ENCODE measurements at places on chromosomes 3 and 15. TPM values are rescaled to one million over a fixed set of nuclear protein-coding genes. Genes with fewer than 3 reads are reported as not detected.

- no peak for DNase-seq
Measured at GRCh38 chr3:25910997-25911396, 121.1 kb downstream of the OXSM start.

Gene ATP10A
- polyA plus RNA-seq, result not detected

DNA sequence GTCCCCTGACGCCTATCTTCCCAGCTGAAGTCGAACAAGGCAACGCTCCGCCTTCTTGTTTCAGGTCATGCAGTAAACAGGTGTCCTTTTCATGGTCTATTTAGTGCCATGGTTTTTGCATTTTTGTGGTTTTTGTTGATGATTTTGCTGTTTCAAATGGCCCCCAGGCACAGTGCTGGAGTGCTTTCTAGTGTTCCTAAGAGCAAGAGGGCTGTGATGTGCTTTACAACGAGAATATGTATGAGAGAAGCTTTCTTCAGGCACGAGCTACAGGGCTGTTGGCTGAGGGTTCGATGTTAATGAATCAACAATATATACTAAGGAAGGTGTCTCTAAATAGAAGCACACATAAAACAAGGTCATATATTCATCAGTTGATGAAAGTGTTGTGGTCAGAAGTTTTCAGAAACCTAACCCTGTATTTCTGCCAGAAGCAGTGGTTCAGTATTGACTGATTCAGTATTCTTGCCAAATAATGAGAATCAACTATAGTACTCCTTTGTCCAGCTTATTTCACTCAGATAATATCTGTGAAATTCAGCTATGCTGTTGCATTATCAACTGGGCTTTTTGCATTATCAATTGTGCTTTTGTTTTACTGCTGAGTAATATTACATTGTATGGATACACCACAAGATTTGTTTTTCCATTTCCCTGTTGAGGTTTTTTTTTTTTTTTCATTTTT is 18.5 kb downstream of the LIMD1 start:
- DNase-seq, result peak; percentile 69

DNA sequence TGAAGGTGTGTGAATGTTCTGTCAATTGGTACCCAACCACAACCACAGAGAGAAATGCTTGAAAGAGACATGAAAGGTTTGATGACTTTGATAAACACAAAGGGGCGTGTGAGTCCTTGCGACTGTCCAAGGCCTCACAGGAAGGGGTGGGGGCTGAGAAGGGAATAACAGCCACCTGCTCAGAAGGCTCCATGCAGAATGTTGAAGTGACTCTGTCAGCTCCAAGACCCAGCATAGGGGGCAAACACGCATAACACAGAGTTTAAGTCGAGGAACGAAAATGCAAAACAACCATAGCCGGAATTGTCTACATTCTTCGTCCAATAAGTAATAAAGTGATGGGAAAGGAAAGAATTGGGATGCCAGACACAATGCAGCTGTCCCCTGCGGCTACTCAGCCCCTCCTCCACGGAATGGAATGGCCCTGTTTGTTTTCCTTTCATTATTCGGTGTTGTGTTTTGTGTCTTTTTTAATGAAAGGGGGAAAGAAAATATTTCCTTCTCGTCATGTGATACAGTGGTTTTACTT is 19.9 kb downstream of the TMEM212 start:
- DNase-seq, result no peak

GRCh38 chr15:68353421-68354135 is 76.0 kb downstream of the FEM1B start:
- no peak for DNase-seq

GRCh38 chr15:41772720-41773331 is 1.5 kb upstream of the MAPKBP1 start:
- DNase-seq, result no peak

Gene CLSTN2
- polyA plus RNA-seq, result 0.06 TPM

Gene SLC2A2
- not detected for polyA plus RNA-seq

- no peak for DNase-seq
Measured at GRCh38 chr15:78411061-78411460, 27.0 kb upstream of the IREB2 start.

GRCh38 chr3:64344721-64345207 is 119.5 kb upstream of the PRICKLE2 start:
- DNase-seq, result peak; percentile 75

DNA sequence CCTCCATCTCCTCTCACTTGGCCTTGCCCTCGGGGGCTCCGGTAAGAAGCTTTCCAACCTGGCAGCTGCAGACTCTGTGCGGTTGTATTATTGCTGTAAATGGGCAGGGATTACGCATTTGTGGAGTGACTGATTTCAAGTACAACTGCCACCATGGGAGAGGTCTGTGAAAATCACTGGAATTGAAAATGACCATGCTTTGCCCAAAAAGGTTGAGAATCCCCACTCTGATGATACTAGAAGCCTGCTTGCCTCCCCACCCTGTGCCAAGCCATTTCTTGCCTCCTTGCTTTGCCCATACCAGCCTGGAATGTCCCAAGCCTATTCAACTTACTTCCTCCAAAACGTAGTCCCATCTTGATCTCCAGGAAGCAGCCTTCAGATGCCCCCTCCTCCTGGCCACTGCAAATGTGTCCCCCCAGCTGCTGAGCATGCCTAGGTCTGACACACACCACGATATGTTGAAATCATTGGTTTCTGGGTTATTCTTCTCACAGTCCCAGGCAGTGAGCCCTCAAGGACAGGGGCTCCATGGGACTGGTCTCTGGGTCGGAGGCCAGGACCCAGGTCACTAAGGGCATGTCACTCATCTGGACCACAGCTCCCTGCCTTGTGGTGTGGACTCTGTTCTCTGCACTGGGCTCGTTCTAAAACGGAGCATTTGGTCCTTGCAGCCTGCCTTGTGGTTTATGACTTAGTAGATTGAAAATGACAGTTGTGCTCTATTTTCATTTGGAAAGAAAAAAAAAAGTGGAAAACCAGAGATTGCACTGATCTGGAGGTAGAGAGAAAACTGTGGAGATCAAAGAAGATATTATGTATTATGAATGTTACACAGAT is 42.9 kb downstream of the SMAD3 start:
- no peak for DNase-seq

- DNase-seq, result no peak
Measured at GRCh38 chr15:71129669-71130068, 14.4 kb downstream of the THSD4 start.

DNA sequence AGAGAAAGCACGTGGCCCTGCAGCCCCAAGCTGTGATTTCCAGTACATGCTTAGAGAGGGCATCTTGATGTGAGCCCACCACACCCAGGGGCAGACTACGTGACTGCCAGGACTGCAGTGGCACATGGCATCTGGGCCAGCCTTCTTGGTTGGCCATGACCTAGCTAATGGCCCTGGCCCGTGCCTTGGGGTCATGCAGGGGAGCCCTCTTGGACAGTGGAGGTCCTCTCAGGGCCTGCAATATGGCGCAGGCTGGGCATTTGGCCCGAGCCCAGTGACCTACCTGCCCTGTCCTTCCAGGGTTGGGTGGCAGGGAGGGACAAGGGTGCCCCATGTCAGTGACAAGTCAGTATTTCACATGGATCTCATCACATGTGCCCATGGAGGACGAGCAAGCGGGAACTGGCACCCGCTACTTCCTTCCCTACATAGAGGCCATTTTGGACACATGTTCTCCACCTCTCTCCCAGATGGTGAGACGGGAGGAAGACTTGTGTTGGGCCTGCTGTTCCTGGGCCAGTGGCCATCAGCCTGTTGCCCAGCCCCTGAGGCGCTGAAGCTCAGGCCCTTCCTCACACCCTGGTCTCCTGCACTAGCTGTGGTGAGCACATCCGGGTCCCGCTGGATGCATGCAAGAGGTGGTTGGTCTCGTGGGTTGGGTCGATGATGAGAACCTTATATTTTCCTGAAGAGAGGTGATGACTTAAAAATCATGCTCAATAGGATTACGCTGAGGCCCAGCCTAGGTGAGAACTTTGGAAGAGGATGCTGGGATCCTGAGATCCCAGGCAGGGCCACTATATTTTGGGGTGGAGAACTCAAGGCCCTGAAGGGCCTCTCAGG is 195.6 kb downstream of the UBE3A start:
- no peak for DNase-seq

DNA sequence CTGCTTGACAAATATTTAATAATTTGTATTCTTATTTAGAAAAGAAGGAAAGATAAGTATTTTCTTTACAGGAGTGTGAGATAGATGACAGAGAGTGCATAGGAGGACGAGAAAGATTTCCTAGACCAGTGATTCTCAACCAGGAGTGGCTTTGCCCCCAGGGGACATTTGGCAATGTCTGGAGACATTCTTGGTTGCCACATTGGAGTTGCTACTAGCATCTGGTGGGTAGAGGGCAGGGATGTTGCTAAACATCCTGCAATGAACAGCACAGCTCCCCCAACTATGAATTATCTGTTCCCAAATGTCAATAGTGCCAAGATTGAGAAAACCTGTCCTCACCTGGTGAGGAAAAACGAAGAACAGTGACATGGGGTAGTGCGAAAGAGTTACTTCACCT is 30.8 kb upstream of the MINAR1 start:
- DNase-seq, result no peak

Gene RBPMS2
- not detected for polyA plus RNA-seq

Gene COL6A5
- not detected for polyA plus RNA-seq

Gene STXBP5L
- polyA plus RNA-seq, result not detected

GRCh38 chr3:11185564-11186317 is 31.4 kb downstream of the HRH1 start:
- DNase-seq, result peak; percentile 96

DNA sequence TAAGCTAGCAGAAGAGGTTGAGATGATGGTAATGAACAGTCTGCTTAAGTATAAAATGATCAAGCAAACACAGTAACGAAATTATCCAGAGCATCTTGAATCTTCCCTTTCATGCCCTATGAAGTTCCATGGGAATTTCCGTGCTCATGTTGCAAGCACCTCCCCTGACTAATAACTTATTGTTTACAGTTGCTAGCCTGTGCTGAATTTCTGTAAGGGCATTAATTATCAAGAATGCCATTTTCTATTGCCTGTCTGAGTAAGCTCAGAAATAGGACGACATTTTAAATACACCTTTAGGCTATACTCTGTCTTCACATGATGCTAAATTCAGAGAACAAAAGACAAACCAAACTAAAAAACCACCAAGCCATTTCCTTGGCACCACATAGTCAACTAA is 257.5 kb upstream of the LRTM1 start:
- no peak for DNase-seq

DNA sequence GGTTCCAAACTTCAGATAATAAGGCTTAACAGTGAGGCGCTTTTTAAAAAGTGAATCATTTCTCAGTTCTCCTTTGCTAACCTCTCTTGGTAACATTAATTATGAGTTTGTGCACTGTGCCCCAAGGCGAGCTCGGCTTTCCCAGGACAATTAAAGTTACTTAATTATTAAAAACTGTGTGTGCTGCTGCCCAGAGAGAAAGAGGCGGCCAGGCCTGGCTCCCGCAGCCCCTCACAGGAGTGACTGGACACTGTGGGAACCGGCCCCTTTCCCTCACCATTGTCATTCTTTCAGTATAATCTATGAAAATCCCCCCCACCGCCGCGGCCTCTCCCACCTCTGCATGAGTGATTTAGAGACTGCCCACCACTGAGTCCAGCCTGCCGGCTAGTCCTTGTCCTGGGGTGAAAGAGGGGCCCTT is 43.1 kb upstream of the HES1 start:
- DNase-seq, result no peak

Gene TATDN2
- polyA plus RNA-seq, result 19.1 TPM

DNA sequence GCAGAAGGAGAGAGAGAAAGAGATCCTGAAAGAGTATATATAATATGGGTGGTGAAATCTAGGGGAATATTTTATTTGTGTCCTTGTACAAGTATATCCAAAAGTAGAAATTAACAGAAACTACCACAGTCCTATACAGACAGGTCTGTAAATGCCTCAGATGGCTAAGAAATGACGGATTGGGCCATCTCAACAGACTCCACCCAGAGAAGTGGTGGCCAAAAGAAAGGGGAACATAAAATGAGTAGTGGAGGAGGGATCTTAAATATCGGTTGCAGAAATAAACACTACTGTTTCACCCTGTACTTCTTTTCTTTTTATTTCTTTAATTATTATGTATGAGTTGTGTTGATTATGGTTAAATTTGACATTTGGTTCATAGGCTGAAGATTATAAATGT is 47.7 kb downstream of the CCR3 start:
- no peak for DNase-seq

DNA sequence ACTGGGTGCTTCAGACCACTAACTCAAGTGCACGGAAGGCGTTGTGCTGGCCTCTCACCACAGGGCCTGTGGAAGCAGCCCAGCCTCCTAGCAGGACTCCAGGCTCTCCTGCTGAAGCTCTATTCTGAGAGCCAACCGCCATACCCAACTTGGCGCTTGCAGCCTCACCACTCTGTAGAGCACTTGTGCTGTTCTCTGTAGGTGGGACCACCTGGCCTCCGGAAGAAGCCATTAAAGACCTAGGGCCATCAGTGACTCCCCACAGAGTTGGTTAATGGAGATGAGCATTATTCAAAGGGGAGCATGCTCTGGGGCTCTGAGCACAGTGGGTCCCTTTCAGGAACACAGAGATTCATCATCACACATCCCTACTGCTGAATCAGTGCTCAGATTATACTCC is 50.9 kb downstream of the C3orf85 start:
- no peak for DNase-seq

- DNase-seq, result no peak
Measured at GRCh38 chr15:51092480-51093040, 2.1 kb downstream of the TNFAIP8L3 start.

- DNase-seq, result no peak
Measured at GRCh38 chr3:9810846-9811245, 784 bp downstream of the TTLL3 start.

GRCh38 chr15:75143738-75144334 is 57.8 kb upstream of the C15orf39 start:
- no peak for DNase-seq

GRCh38 chr15:40058476-40059140 is 19.6 kb upstream of the SRP14 start:
- DNase-seq, result no peak

- DNase-seq, result peak; percentile 18
Measured at GRCh38 chr3:22922317-22922716, 280.8 kb upstream of the UBE2E2 start.

Gene GUCA1C
- 0.43 TPM for polyA plus RNA-seq

DNA sequence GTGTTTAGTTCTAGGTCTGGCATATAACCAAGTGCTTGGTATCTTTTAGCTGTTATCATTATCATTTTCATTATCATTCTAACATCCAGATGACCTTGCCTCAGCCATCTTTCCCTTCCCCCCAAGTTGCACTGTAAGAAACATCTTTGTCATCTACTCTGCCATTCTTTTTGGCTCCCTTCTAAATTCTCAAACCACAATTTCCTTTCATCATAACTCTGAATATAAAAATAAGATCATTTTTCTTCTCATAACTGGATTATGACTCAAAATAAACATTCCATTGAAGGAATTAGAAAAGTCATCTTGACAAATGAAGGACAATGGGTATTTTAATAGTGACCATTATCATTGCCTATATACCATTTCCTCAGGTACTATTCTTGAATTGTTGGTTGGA is 786.2 kb downstream of the AGBL1 start:
- no peak for DNase-seq

- no peak for DNase-seq
Measured at GRCh38 chr15:41852736-41853590, 14.3 kb downstream of the PLA2G4B start.

- DNase-seq, result no peak
Measured at GRCh38 chr3:52710512-52710911, 4.6 kb downstream of the SPCS1 start.
